ENCODE measurements at places on chromosomes 4 and X. TPM values are rescaled to one million over a fixed set of nuclear protein-coding genes. Genes with fewer than 3 reads are reported as not detected.

Gene CLDN22
- not detected for total RNA-seq

Gene TAF9B
- 36.7 TPM for total RNA-seq

GRCh38 chrX:15681433-15681832 is 16.8 kb upstream of the CLTRN start:
- no peak for DNase-seq

GRCh38 chr4:87476934-87477333 is 52.2 kb downstream of the SPARCL1 start:
- DNase-seq: no peak

- no peak for DNase-seq
Observed at GRCh38 chrX:147890756-147891155, 21.0 kb upstream of the FMR1 start.

Data from right atrium auricular region (tissue), 2 donors.